ENCODE measurements at places on chromosomes 7 and 10. TPM values are rescaled to one million over a fixed set of nuclear protein-coding genes. Genes with fewer than 3 reads are reported as not detected.
A peak's percentile ranks its signal among the peaks of the same experiment; 100 is the strongest.

DNA sequence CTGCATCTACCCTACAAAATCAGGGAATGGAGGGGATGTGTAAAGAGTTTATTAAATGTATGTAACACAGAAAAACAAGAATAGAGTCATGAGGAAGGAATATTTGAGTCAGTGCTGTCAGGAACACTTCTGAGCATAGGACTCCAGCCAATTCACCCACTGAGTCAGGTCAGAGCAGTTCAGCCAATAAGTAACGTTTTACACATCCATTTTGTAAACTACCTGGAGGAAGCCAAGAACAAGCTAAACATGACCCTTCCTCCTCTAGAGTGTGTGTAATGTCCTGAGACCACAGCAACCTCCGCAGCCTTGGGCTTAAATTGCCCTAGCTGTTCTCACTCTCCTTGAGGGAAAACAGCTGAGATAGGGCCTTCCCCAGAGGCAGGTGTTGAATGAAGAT lies 691.5 kb upstream of the LRRN3 start:
- no peaks in the 10 kb centered on the region for H3K4me1 ChIP-seq
- H3K27ac ChIP-seq, result no peak overlapping the region
- no peak for DNase-seq
- H3K36me3 ChIP-seq, result no peaks in the 10 kb centered on the region
- H3K4me3 ChIP-seq, result no peak overlapping the region
- no peaks in the 10 kb centered on the region for H3K27me3 ChIP-seq

DNA sequence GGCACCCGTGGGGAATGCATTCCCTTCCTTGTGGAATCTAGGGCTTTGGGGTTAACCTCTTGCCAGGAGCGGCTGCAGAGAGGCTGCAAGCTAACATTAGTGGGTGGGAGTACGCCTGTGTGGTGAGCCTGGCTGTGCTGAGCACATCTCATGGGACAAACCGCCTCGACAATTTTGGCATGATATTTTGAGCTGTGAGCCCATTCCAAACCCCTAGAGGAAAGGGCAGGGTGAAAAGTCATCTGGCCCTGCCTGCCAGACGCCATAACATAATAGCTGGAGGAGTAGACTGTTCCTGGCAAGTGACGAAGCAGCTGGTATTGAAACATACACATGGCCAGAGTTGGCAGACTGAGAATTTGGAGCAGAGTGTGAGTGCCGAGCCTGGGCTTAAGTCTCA lies 110.0 kb downstream of the TACC2 start:
- H3K4me3 ChIP-seq, result no peak overlapping the region
- no peaks in the 10 kb centered on the region for H3K36me3 ChIP-seq
- no peak for DNase-seq
- no peaks in the 10 kb centered on the region for H3K27me3 ChIP-seq

DNA sequence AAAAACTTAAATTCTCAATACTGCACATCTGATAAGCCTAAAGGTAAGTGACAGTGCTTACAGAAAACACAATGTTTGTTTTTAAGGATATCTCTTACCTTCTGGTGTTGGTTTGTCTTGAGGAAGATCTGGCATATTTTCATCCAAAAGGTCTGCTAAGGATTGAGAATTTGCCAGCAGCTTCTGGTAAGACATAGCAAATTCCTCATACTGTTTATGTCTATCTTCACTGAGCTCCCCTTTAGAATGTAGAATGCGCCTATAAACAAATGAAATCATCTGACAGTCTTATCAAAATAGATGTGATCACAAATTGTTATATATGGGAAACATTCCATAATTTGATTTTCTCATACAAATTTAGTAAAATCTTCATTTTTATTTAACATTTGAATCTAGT lies 28.7 kb downstream of the UPF2 start:
- no peaks in the 10 kb centered on the region for H3K4me1 ChIP-seq
- DNase-seq, result no peak
- H3K27me3 ChIP-seq, result no peaks in the 10 kb centered on the region
- no peak overlapping the region for H3K27ac ChIP-seq

DNA sequence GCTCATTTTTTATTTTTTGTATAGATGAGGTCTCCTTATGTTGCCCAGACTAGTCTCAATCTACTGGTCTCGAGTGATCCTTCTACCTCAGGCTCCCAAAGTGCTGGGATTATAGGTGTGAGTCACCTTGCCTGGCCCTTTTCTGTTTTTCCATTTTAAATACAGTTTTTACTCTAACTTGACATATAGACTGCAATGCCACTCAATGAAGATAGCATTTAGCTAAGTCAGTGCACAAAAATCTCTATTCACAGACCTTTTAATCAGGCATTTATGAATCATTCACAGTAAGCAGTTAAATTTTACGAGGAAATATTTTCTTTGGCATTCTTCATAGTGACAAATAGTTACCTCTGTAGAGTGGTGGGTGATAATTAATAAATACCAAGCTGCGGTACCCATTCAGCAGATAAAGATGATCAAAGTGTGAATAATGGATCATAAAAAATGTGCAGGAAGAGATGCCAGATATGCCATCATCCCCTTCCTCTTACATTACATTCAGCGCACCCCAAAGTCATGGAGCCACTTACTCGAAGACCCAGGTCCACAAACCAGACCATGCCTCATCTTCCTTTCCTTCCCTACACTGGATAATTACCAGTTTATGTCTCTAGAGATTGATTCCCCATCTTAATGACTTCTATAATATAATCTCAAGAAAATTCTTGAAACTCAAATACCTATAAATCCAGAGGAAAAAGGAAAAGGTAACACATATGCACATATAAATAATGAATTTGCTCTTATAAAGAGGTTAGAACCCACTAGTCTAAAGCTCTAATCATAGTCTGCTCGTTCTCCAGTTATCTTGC lies 56.0 kb downstream of the UBE2H start:
- H3K4me3 ChIP-seq, result no peak overlapping the region
- no peaks in the 10 kb centered on the region for H3K4me1 ChIP-seq
- H3K27me3 ChIP-seq, result no peaks in the 10 kb centered on the region
- no peaks in the 10 kb centered on the region for H3K36me3 ChIP-seq
- DNase-seq, result no peak

- H3K27me3 ChIP-seq, result no peaks in the 10 kb centered on the region
- no peak overlapping the region for H3K4me3 ChIP-seq
- peak; percentile 62 for DNase-seq
- peaks cover 23% of the 10 kb centered on the region for H3K4me1 ChIP-seq
- peak overlapping the region; percentile 97 for H3K27ac ChIP-seq
- H3K36me3 ChIP-seq, result peaks cover 14% of the 10 kb centered on the region
Observed at GRCh38 chr7:140475747-140476333, 3.5 kb downstream of the MKRN1 start.

DNA sequence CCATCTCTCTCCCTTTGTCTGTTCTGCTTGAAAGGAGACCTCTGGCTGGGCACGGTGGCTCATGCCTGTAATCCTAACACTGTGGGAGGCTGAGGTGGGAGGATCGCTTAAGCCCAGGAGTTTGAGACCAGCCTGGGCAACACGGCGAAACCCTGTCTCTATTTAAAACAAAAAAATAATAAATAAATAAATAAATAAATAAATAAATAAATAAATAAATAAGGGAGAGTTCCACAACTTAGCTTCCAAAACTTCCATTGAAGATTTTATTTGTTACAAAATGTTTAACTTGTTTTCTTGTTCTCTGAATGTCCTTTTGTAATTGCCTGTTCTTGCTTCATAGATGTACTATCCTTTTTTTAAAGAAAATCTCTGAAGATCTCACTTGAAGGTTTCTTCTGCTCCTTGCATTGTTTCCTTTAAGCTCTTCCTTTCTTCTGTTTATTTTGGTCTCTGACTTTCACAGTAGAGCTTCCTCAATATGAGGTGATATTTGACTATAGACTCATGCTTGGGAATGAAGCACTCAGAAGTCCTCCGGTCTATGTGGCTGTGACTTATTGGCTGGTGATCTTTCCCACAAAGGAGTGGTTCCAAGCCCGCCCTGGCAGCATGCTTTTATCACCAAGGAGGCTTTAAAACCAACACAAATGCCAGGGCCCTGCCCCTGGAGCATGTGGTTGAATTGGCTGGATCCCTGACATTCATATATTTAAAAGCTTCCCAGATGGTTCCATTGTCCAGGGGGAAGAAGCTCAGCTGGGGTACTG lies 18.1 kb upstream of the NPTX2 start:
- no peaks in the 10 kb centered on the region for H3K27me3 ChIP-seq
- H3K36me3 ChIP-seq, result no peaks in the 10 kb centered on the region
- peak; percentile 57 for DNase-seq
- H3K27ac ChIP-seq, result no peak overlapping the region
- no peaks in the 10 kb centered on the region for H3K4me1 ChIP-seq
- H3K4me3 ChIP-seq, result no peak overlapping the region

- H3K27me3 ChIP-seq, result no peaks in the 10 kb centered on the region
- H3K27ac ChIP-seq, result peak overlapping the region; percentile 71
- peaks cover 51% of the 10 kb centered on the region for H3K4me1 ChIP-seq
Observed at GRCh38 chr7:128405471-128406313, 4.1 kb downstream of the IMPDH1 start.

- H3K4me3 ChIP-seq, result no peak overlapping the region
- H3K36me3 ChIP-seq, result no peaks in the 10 kb centered on the region
- no peaks in the 10 kb centered on the region for H3K4me1 ChIP-seq
- DNase-seq, result no peak
- no peak overlapping the region for H3K27ac ChIP-seq
Observed at GRCh38 chr7:83514977-83515376, 134.0 kb downstream of the SEMA3E start.

DNA sequence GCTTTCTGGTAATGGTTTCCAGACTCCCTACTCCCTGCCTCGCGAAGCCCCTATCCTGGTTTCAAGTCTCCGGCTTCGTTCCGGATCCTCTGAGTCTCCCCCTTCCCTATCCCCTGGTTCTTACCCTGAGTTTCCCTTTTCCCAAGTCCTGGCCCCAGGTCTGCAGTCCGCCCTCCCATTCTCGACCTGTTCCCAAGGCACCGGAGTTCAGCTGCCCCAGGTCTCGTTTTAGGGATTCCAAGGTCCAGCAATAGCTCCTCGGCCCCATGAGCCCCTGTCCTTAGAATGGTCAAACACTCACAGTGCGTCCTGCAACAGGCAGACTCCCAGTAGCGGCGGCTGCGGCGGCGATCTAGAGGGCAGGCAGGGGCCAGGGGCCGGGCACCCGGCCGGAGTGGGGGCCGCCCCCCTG lies 274 bp downstream of the PITX3 start:
- peaks cover 13% of the 10 kb centered on the region for H3K4me1 ChIP-seq
- no peaks in the 10 kb centered on the region for H3K36me3 ChIP-seq
- no peak for DNase-seq

GRCh38 chr7:112603673-112604072 lies 122.9 kb downstream of the LSMEM1 start:
- H3K4me3 ChIP-seq, result no peak overlapping the region
- H3K27me3 ChIP-seq, result no peaks in the 10 kb centered on the region
- no peaks in the 10 kb centered on the region for H3K4me1 ChIP-seq
- DNase-seq, result no peak
- H3K36me3 ChIP-seq, result no peaks in the 10 kb centered on the region
- no peak overlapping the region for H3K27ac ChIP-seq

GRCh38 chr7:106968160-106968559 lies 76.3 kb upstream of the PRKAR2B start:
- H3K36me3 ChIP-seq, result no peaks in the 10 kb centered on the region
- H3K27me3 ChIP-seq, result no peaks in the 10 kb centered on the region
- H3K27ac ChIP-seq, result no peak overlapping the region
- no peaks in the 10 kb centered on the region for H3K4me1 ChIP-seq
- no peak overlapping the region for H3K4me3 ChIP-seq

DNA sequence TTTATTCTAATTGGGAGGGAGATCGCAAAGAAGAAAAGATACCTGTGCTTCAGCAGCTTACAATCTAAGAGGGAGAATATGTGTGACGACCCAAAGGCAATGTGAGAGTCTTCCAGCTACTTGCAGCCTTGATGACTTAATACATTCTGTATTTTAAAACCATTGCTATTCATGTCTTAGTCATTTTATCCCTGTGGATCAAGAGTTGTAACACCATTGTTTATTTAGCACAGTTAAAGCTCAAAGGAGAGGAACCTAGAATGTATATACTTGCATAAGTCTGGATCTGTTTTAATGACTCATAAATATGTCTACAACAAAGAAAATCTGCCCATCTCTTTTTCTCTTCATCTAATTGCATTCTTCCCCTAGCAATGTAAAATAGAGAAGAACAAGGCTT lies 117.9 kb upstream of the DLX6 start:
- H3K36me3 ChIP-seq, result no peaks in the 10 kb centered on the region
- H3K27me3 ChIP-seq, result no peaks in the 10 kb centered on the region
- no peaks in the 10 kb centered on the region for H3K4me1 ChIP-seq
- H3K27ac ChIP-seq, result no peak overlapping the region

- no peak overlapping the region for H3K4me3 ChIP-seq
- H3K4me1 ChIP-seq, result no peaks in the 10 kb centered on the region
- H3K27me3 ChIP-seq, result no peaks in the 10 kb centered on the region
- H3K36me3 ChIP-seq, result no peaks in the 10 kb centered on the region
Observed at GRCh38 chr7:13911909-13912308, 77.6 kb downstream of the ETV1 start.

DNA sequence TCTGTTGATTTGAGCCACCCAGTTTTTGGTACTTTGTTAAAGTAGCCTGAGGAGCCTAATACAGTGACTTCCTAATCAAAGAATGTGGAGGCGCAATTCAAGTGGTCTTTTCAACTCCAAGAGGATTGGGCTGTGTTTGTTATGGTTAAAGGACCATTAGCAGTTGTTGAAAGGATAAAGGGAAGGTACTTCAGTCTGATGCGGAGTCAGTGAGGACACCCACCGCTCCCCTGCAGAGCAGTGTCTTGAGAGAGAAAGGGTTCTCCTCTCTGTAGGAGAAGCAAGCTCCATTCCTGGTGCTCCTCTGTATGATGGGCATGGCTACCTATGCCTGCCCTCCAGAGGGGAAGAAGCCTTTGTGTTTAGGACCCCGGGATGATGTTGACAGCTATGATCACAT lies 590.6 kb upstream of the C7orf33 start:
- H3K27me3 ChIP-seq, result no peaks in the 10 kb centered on the region
- no peaks in the 10 kb centered on the region for H3K36me3 ChIP-seq
- H3K4me1 ChIP-seq, result no peaks in the 10 kb centered on the region
- no peak overlapping the region for H3K27ac ChIP-seq
- DNase-seq, result no peak
- no peak overlapping the region for H3K4me3 ChIP-seq

- H3K4me1 ChIP-seq, result peaks cover 63% of the 10 kb centered on the region
- no peak overlapping the region for H3K4me3 ChIP-seq
- DNase-seq, result no peak
- no peaks in the 10 kb centered on the region for H3K27me3 ChIP-seq
Observed at GRCh38 chr10:125142946-125143345, 17.4 kb downstream of the CTBP2 start.

PFKFB3 gene
- total RNA-seq, result 29.9 TPM

UPK3B gene
- total RNA-seq, result not detected

ZPBP gene
- not detected for total RNA-seq

TMEM178B gene
- total RNA-seq, result 0.82 TPM

GFRA1 gene
- 32.8 TPM for total RNA-seq

BRI3 gene
- 58.2 TPM for total RNA-seq

MYL10 gene
- not detected for total RNA-seq

LRRC17 gene
- 5.8 TPM for total RNA-seq

RBP4 gene
- total RNA-seq, result 3.4 TPM

KDM7A gene
- 60.0 TPM for total RNA-seq

LEP gene
- not detected for total RNA-seq

HMX3 gene
- total RNA-seq, result 1.7 TPM

PNLIPRP3 gene
- total RNA-seq, result not detected

LDB3 gene
- 2.2 TPM for total RNA-seq
